ENCODE measurements at places on chromosomes 6 and 20.

DNA sequence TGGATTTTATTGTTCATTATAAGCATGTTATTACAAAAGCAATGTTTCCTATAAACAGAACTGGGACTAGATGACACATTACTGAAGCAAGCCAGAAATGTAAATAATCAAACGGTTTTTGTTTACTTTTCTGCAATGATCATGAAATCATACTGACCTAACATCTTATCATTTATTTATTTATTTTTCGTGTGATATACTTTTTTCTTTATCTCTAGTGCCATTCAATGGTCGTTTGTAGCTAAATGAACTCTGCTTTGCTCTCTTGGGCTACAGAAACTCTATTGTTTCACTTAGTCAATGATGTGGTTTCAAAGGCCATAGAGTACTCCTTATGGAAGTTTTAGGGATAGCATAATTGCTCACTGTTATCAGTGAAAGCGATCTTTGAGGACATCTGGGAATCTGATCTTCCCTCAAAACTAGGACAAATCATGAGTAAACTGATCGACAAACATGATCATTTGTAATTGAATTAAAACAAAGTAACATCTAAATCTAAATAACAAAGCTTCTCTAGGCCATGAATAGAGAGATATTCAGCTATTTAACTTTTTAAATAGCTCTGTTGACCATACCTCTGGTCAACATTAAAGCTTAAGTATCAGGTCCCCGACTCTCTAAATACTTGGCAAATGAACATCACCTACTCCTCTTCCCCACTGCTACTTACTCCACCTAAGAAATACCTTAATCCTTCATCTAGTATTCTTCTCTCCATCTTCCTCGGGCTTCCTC lies 933.4 kb downstream of the TFAP2A start:
- no peak for DNase-seq

DNA sequence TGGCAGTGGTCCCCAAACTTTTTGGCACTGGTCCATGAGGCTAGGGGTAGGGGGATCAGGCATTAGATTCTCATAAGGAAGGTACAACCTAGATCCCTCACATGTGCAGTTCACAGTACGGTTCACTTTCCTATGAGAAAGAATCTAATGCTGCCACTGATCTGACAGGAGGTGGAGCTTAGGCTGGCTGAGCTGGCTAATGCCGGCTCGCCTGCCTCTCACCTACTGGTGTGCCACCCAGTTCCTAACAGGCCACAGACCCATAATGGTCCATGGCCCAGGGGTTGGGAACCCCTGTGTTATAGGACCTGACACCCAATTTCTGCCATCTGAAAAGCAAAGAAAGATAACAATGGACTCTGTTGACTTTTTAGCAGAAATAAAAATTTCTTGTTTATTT lies 199.6 kb downstream of the GMPR start:
- DNase-seq = no peak

- DNase-seq = no peak
Observed at GRCh38 chr6:70673601-70674000, 5.9 kb downstream of the SMAP1 start.

- DNase-seq = peak; percentile 10
Observed at GRCh38 chr6:5141046-5141445, 55.9 kb downstream of the PPP1R3G start.

GRCh38 chr6:97977084-97977483 lies 694.1 kb upstream of the MMS22L start:
- no peak for DNase-seq

GRCh38 chr20:11564491-11564890 lies 353.2 kb upstream of the BTBD3 start:
- DNase-seq = no peak

GRCh38 chr20:57261457-57262251 lies 4.8 kb downstream of the BMP7 start:
- DNase-seq = no peak

DNA sequence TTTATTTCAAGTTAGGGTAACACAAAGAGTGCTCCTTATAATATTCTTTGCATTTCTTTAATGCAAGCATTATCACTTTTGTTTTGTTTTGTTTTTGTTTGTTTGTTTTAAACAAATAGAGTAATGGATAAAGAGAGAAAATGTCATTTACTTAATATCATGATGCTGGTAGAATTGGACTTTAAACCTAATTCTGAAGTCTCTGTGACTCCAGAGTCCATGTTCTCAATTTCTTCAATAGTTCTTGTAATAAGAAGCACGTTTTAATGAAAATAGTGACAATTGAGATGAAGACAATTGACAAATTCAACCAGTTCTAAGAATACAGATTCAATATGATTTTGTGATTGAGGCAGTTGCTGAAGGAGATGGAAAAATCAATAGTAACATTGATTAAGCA lies 30.3 kb upstream of the MANEA start:
- no peak for DNase-seq

- DNase-seq = no peak
Observed at GRCh38 chr20:2983508-2983907, 59.9 kb upstream of the GNRH2 start.

DNA sequence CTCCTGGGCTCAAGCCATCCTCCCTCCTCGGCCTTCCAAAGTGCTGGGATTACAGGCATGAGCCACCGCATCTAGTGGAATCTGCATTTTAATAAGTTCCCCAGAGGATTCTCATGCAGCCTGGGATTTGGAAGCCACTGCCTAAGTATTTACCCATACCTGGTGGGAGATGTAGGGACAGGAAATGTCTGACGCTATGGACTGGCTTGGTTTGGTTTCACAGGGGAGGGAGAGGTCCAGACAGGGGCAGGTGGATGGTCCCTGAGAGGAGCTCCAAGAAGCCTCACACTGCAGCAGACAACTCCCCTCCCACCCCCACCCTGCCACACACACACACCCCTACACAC lies 4.4 kb downstream of the VSTM2L start:
- no peak for DNase-seq

GRCh38 chr6:155787168-155787567 lies 331.5 kb upstream of the NOX3 start:
- DNase-seq = no peak

DNA sequence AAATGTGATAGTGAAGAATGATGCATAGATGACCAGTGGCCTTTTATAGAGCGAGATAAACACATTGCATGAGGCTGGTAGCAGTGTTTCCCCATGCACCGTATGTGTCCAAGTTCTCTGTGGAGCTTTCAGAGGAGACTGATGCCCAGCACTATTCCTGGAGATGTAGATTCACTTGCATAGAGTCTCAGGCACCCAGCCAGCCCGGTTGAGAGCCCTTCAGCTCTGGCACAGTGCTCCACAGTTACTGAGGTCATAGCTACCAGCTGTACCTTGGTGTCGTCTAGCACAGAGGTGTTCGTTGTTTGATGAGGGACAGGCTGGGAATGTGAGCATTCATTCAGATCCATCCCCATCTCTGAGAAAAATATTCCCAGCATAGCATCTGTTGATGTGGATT lies 328.9 kb downstream of the FARS2 start:
- DNase-seq = no peak

DNA sequence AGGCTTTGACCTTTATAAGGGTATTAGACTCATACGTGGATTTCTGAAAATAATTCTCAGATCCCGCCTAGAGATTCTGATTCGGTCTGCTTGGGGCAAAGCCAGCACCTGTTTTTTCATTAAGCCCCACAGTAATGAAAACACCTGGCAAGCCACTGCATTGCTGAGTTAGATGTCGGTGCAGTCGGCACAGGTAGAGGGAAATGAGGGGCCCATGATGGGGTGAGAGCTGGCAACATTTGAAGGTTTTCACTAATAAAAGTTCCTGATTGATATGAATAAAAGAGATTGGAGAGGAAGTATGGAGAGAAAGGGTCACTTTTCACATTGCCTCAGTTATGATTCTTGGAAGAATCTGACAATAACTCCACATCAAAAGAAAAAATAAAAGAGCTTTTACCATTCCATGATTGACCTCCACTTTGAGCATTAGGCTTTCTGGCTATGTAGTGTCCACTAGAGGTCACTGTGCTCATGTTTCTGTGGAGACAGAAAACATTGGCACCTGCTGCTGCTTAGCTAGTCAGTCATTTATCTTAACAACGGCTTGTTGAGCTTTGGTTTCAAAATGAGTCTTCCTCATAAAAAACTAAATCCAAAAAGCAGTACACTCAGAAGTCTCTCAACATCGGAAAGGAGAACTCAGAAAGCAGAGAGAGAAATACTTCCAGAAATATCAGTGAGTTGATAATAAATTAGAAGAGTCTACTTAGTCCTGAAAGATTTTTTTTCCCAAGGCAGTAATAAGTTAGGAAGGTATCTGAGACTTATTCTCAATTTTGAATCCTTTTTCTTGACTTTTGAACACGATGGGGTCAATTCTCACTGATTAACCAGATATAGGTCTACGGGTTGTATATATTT lies 53.3 kb upstream of the KLHL31 start:
- no peak for DNase-seq

- DNase-seq = no peak
Observed at GRCh38 chr6:16689788-16690607, 71.3 kb downstream of the ATXN1 start.

Measured in activated CD8-positive, alpha-beta memory T cell treated with anti-CD3 and anti-CD28 coated beads, Interleukin-2, amount 50 U/mL, for 48 hours (primary cell).